ENCODE measurements at places on chromosomes 12 and 14.

DNA sequence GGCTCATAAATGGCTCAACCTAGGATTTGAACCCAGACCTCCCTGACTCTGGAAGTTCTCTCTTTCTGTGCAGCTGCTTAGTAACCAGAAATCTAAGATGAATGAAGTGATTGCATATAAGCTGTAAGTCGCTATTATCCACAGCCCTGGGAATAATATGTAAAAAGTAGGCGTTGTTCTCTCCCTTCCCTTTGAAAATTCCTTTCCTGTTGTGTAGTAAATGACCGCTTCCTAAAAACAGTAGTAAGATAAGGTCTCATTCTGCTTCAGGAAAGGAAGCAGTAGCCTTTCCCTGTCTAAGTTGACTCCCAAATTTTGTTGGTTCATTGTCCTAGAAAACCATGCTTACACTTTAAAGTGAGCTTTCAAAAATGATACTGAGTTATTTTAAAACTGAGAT is 418.3 kb downstream of the EGLN3 start:
- DNase-seq, result no peak

GRCh38 chr14:56125772-56126636 is 7.8 kb downstream of the PELI2 start:
- DNase-seq, result no peak

DNA sequence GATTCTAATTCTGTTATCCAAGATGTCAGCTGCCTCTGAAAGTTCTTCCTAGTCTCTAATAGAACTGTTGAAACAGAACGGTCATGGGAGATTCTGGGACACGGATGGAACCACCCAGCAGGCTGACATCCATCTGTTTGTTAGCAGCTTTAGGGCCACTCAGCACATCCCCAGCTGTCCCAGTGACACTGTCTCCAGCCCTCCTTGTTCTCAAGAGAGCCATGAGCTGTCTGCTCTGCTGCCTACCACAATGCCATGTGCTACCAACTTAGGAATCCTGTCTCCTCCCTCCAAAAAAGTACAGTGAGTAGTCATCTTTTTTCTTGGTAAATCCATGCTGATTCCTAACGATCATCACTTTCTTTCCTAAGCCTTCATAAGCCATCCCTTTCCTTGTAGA is 130.5 kb downstream of the ZFP36L1 start:
- DNase-seq, result no peak

DNA sequence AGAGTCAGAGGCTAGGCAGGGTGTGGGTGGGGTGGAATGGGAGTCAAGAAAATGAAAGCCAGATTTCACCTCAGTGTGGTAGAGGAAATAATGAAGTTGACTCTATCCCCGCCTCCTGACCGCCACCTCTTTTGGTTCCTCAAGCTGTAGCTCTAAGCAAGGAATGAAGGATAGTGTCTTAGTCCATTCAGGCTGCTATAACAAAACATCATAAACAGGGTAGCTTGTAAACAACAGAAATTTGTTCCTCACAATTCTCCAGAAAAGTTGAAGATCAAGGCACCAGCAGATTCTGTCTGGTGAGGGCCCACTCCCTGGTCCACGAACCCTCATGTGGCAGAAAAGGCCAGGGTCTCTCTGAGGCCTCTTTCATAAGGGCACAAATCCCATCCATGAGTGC is 109.1 kb upstream of the AMN1 start:
- no peak for DNase-seq

- peak; percentile 52 for DNase-seq
Observed at GRCh38 chr14:75985618-75986438, at the start of gene IFT43. Gene IFT43 (plus strand): TSS chr14:75985763. CDS start chr14:75985787, 24 bp downstream.

GRCh38 chr12:46214668-46215436 is 54.0 kb downstream of the SLC38A1 start:
- no peak for DNase-seq

- DNase-seq, result no peak
Observed at GRCh38 chr14:104968541-104969401, 9.4 kb downstream of the AHNAK2 start.

DNA sequence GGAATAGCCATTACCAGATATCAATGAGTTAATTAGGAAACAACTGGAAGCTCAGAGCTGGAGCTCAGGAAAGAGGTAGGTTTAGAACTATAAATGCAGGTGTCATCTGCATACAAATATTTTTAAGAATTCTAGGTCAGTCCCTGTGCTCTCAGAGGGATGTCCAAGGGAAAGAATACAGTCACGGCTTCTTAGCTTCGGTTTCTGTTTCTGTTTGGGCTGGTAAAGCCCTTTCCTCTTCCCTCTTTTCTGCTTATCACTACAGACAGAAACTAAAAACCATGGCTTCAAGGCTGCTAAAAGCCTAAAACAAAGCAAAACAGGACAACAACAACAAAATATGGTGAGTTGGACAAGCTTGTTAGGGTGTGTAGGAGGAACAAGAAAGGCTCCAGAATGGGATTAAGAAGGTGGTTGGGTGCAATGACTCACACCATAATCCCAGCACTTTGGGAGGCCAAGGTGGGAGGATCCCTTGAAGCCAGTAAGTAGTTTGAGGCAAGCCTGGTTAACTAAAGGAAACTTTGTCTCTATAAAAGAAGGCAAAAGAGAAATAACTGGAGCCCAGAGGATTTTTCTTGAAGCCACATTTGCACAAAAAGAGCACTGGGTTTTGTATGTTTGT is 113.0 kb downstream of the SEC23A start:
- no peak for DNase-seq

DNA sequence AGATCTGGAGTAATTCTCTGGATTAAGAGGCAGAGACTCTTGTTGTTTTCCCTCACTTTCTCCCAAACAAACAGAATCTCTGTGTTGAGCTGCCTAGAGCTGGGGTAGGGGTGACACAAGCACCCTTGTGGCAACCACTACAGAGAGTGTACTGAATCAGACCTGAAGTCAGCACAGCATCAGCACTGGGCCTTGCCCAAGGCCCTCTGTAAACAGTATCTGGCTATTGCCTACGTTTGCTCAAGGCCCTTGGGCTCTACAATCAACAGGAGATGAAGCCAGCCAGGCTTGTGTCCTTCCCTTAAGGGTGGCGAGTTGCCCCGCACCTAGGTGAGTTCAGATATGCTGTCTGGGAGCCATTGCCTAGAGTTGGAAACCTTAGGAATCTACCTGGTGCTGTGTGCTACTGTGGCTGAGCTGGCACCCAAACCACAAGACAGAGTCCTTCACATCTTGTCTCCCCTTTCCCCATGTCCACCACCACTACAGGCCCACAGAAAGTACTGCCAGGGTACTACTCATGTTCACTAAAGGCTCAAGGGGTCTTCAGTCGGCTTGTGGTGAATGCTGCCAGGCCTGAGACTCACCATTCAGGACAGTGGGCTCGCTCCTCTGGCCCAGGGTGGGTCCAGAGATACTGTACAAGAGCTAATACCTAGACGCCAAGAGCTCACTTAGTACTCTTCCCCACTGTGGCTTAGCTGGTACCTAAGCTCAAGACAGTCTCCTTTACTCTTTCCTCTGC is 206.8 kb downstream of the SYNE2 start:
- DNase-seq, result no peak

- no peak for DNase-seq
Observed at GRCh38 chr14:53042480-53042879, 91.6 kb upstream of the FERMT2 start.

DNA sequence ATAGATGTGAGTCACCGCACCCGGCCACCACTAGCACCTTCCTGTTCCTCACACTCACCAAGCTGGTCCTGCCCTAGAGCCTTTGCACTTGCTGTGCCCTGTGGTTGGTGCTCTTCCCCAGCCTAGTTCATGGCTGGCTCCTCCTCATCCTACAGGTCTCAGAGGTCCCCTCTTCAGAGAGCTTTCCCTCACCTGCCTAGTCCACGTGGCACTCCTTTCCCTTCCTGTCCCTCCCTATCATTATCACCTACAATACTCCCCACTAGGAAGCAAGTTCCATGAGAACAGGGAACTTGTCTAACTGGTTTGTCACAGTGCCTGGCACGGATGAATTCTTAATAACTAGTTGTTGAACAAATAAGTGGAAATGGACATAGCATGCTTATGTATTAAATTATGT is 24.0 kb upstream of the TMED10 start:
- DNase-seq, result no peak

- DNase-seq, result no peak
Observed at GRCh38 chr14:92400579-92401444, 77.8 kb downstream of the SLC24A4 start.

GRCh38 chr12:126384026-126384564 is 1318.9 kb downstream of the AACS start:
- no peak for DNase-seq

- no peak for DNase-seq
Observed at GRCh38 chr12:15698377-15698871, 90.8 kb downstream of the EPS8 start.

DNA sequence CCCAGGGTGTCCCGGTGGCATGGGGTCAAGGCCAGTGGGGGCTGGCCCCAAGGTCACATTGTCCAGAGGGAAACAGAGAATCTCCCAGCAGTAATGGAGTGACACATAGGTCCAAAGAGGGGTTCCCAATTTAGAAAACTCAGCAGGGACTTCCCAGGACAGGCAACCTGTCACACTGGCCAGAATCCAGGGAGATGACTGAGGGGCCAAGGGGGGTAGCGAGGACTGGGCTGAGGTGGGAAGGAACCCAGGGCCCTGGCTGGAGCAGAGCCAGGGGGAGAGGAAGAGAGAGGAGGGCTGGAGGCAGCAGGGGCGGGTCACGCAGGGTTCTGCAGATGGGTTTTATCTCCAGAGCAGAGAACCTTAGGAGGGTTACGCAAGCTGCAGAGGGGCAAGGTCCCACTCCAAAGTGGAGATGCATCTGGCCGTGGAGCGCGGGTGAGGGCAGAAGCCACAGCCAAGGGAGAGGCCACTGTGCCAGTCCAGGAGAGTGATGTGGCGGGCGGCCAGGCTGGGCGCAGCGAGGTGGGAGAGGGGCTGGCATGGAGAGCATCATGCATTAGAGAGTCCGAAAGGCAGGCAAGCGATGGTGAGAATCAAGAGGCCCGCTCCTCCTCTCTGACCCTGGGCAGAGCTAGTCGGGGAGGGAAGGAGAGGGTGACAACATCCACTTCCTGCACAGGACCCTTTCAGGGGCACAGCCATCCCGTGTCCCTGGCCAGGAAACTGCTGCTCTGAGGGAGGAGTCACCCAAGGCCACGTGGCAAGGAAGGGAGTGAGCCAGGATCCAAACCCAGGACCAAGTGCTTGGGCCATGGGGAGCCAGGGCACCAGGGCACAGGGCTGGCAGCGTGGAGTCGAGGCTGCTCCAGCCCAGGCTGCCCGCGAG is 29.0 kb downstream of the NCOR2 start:
- no peak for DNase-seq

DNA sequence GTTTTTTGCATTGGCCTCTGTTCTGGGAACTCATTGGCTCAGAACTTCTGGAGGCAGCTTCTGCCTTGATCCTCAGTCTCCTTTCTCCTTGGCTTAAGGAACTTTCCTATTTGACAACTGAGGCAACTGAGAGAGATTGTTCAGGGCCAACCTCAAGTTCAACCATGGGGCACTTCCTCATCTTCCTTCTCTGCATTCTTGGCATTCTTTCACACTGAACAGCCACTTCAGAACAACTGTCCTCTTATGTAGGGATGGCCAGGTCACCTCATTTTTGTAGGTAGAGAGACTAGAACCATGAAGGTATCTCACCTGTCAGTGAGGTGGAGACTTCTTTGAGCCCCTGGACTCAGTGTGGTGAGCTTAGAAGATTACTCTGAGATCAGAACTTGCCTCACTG is 63.0 kb upstream of the NRXN3 start:
- DNase-seq, result no peak

GRCh38 chr14:22282417-22282816 is 306.6 kb downstream of the DAD1 start:
- DNase-seq, result no peak

- no peak for DNase-seq
Observed at GRCh38 chr12:126389961-126390360, 1324.7 kb downstream of the AACS start.

DNA sequence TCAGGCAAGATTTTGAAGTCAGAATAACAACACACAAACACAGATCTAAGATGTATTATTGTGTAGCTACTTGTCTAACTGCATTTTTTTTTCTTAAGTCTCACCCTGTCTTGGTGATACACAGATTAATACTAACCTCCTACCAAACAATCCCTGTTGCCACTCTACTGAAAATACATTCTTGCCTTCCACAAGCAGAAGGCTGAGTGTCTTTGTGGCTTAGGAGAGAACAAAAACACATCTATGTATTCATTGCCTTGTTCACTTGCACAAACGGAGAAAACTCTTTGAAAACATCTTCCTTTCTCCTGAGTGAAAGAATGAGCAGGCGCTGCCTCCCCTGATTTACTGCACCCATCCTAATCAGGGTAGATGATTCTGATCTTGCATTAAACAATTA is 642.2 kb downstream of the DIO2 start:
- DNase-seq, result no peak

GRCh38 chr12:101680240-101680639 is 17.2 kb upstream of the CHPT1 start:
- no peak for DNase-seq

- no peak for DNase-seq
Observed at GRCh38 chr12:51011955-51012354, 14.2 kb downstream of the SLC11A2 start.

- no peak for DNase-seq
Observed at GRCh38 chr12:65594409-65594808, 229.9 kb upstream of the HMGA2 start.

GRCh38 chr12:115155665-115156645 is 472.0 kb upstream of the TBX3 start:
- no peak for DNase-seq

DNA sequence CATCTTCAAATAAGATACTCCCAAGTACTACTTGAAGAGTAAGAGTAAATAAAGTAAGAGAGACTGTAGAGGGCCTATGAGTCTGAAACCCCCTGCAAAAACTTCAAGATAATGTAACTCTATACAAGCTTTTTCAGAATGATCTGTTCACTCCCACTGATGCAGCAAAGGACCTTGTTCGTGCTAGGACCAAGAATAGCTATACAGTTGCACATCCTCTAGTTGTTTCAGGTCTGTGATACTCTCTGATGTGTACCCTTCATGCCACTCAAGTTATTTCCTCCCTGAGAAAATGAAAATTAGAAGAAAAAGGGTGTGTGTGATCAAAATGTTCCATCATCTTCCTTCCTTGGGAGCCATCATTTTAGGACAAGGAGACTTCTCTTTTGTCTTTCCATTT is 204.4 kb downstream of the ALX1 start:
- DNase-seq, result no peak

- no peak for DNase-seq
Observed at GRCh38 chr14:36835128-36835527, 173.5 kb downstream of the PAX9 start.

GRCh38 chr14:34036319-34036766 is 85.5 kb upstream of the EGLN3 start:
- no peak for DNase-seq

GRCh38 chr14:50040401-50040775 is 76.0 kb downstream of the VCPKMT start:
- no peak for DNase-seq

Measured in progenitor cell of endocrine pancreas (in vitro differentiated cells).